ENCODE measurements at places on chromosomes 16 and 17.

GRCh38 chr16:9908613-9909012 lies 273.6 kb downstream of the GRIN2A start:
- no peak for DNase-seq

DNA sequence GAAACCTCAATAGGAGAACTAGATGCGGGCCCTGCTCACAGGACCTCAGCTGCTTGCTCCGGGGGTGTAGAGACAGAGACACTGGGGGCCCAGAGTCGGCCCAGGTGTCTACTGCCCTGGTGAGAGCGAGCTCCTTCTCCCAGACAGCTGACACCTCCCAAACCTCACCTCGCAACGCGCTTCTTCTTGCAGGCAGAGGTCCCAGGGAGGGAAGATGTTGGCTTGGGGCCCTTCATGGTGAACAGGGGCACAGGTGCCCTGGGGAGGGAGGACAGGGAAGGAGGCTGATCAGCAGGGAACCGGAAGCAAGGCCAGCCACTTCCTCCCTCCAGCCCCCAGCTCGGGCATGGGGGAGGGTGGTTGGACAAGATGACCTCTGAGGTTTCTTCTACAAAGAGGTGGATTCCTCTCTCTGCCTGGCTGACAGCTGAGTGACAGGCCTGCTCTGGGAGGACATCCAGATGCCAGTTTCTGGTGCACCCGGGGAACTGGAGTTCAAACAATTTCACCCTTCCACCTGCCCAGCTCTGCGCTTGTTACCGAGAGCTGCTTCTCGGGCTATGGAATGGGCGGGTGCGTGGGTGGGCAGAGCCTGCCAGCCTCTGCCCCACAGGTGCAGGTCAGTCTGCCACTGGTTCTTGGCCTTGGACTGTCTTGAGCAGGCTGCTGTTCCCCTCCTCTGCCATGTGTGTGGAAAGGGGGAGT lies 11.7 kb upstream of the GFAP start:
- no peak for DNase-seq

- DNase-seq: no peak
Observed at GRCh38 chr17:79951361-79952264, 84.1 kb downstream of the TBC1D16 start.

- no peak for DNase-seq
Observed at GRCh38 chr16:29663016-29663806, at the start of gene SPN. SPN (plus strand) TSS chr16:29663247; CDS start chr16:29663729, 482 bp downstream.

GRCh38 chr16:51621610-51622009 lies 470.5 kb upstream of the SALL1 start:
- peak; percentile 46 for DNase-seq

GRCh38 chr17:48610282-48611211 lies at the start of gene HOXB7:
HOXB7 (minus strand) TSS chr17:48611017; CDS start chr17:48610918, 99 bp downstream.
- DNase-seq: peak; percentile 75

GRCh38 chr16:89842471-89843408 lies 14.5 kb downstream of the SPIRE2 start:
- DNase-seq: no peak

- no peak for DNase-seq
Observed at GRCh38 chr17:78991017-78991738, 11.5 kb upstream of the LGALS3BP start.

- no peak for DNase-seq
Observed at GRCh38 chr16:62548095-62548494, 511.9 kb upstream of the CDH8 start.

DNA sequence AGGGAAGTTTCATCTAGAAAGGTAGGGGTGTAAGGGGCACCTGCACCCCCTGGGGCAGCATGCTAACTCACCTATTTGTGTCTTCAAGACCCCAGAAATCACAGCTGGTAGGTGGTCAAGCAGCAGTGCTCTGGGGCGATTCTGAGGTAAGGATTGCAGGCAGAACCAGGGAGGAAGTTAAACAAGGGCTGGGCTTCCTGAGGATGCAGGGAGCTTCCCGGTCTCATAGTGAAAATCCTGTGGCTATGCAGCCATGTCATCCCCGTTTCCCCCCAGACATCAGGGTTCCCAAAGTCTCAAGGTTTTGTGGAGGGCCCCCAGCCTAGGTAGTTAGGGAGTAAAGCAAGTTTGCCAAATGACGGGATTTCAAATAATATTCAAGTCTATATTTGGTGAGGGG lies 78.5 kb downstream of the C16orf78 start:
- no peak for DNase-seq

- no peak for DNase-seq
Observed at GRCh38 chr16:25563700-25564099, 128.1 kb upstream of the HS3ST4 start.

GRCh38 chr16:63684149-63685101 lies 1437.4 kb downstream of the CDH11 start:
- DNase-seq: no peak

- peak; percentile 88 for DNase-seq
Observed at GRCh38 chr17:38663125-38663751, 11.5 kb downstream of the EPOP start.

DNA sequence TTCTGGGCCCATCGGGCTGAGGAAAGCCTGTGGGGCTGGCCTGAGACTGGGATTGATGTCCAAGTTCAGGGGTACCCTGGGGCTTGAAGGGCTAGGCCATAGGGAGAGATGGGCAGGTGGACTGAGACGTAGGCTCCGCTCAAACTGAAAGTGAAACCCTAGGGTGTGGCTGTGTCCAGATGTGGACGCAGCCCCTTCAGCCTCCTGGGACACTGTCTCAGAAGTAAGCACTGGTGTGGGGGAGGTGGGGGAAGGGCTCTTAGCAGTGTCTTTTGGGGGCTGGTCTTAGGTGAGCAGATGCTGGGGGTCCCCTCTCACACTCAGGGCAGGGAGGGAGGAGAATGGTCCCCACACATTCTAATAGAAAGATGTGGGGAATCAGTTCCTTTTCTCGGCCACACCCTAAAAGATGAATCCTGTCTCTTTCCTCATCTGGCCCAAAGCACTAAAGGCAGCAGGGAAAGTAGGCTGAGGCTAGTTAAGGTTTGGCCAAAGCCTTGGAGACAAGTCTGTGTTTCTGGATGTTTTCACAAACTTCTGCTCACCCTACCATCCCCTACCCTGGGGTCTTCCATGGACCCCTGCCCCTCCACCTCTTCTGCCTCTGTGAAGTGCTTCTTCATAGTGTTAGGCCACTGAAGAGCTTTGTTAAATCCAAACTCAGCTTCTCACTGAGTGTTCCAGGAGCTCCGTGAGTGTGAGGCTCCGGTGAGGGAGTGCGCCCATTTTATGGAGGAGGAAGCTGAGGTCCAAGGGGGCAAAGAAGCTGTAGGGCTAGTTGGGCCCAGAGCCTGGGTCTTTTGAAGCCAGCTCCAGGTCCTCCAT lies 5.6 kb downstream of the FMNL1 start:
- DNase-seq: no peak

- no peak for DNase-seq
Observed at GRCh38 chr17:62754631-62755030, 53.5 kb downstream of the MARCHF10 start.

GRCh38 chr17:66564992-66565465 lies 262.6 kb downstream of the PRKCA start:
- no peak for DNase-seq

GRCh38 chr17:57478478-57479250 lies 222.3 kb downstream of the MSI2 start:
- no peak for DNase-seq

DNA sequence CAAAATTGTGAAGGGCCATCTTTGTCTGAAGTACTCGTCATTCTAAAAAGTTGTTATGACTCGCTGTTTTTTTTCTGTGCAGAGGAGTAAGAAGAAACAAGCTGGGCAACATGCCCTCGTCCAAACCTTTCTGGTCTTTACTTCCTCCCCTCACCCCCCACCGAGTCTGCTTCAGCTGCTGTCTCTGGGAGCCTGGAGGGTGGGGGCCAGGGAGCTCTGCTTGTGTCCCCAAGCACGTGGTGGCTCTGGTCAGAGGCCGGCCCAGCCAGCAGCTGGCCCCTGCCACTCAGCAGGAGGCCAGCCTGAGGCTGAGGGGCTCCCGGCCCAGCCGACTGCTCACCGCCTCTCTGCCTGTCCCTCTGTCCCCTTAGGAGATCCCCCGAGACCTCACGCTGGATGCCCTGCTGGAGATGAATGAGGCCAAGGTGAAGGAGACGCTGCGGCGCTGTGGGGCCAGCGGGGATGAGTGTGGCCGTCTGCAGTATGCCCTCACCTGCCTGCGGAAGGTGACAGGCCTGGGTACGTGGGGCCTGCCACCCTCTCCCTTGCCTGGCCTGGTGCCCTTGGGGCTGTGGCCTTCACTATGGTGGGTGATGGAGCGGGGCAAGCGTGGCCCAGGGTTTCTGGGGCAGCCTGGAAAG lies 53.7 kb upstream of the LGALS9 start:
- no peak for DNase-seq

DNA sequence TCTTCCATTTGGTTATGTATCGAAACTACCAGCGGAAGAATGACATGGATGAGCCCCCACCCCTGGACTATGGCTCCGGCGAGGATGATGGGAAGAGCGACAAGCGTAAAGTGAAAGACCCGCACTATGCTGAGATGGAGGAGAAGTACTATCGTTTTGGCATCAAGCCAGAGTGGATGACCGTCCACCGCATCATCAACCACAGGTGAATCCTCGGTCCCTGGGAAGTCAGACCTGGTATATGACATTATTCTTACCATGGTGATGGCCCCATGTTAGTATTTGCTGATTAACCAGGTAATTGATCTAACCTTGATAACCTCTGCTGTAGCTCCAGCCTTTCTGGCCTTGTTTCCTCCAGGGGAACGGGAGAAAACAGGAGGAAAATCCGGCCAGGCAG lies 8.5 kb downstream of the CHD3 start:
- no peak for DNase-seq

GRCh38 chr16:10039220-10040096 lies 142.8 kb downstream of the GRIN2A start:
- DNase-seq: peak; percentile 38
